ENCODE measurements at places on chromosomes 6 and 20.

DNA sequence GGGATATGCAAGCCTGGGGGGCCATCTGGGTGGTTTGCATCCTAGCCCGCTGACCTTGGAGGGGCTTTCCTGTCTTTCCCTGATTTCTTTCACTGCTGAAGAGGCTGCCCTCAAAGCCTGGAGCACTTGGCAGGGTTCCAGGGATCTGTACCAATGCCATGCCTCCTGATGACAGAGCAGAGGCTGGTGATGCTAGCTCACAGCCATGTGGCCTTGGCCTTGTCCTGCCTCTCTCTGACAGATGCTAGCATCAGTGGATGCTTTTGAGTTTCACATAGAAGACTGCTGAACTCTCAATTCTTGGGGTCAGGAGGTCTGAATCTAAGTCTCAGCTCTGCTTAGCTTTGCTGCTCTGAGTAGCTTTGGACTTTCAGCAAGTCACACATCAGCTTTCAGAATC is 21.9 kb upstream of the RREB1 start:
- DNase-seq = no peak

DNA sequence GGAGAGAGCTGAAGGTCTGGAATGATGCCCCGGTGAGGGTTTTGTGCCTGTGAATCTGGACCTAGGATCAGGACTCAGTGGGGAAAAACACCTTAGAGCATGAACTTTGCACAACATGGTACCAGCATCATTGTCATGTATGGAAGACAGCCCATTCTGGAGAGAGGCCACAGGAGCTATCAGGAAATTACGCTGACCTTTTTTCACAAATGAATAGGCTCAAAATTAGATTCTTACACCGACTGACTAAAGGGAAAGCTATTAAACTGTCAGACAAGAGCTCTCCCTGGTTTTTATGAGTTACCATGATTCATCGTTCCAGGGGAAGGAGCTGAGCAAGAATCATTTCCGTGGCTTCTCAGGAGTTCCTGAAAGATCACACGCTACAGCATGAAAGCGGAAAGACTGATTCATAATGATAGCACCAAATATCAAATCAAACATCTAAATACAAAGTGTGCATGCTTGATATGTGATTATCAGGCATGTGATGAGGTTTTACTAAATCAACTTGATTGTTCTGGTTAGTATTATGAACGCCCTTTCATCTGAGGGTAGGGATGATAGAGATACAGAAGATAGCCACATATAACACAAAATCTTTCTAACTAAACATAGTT is 224.9 kb upstream of the SMLR1 start:
- DNase-seq = no peak

DNA sequence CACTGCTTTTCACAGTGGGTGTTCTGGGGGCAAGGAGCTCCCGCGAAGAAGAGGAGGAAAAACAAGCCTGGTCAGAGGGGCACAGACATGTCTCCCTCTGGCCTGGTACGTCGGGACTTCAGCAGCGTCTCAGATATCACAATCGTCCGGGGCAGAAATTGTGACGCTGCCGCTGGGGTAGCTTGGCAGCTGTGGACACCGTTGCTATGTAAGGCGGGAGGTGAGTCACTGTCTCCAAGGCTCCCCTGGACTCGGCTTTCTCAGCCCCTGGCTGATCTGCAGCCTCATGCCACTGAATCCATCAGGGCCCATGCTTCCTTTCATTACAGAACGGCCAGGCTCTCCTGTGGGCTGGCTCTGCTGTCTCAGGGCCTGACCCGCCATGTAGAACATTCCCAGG is 98.7 kb downstream of the SULF2 start:
- no peak for DNase-seq

- DNase-seq = no peak
Observed at GRCh38 chr6:160082627-160083026, 39.0 kb upstream of the SLC22A1 start.

DNA sequence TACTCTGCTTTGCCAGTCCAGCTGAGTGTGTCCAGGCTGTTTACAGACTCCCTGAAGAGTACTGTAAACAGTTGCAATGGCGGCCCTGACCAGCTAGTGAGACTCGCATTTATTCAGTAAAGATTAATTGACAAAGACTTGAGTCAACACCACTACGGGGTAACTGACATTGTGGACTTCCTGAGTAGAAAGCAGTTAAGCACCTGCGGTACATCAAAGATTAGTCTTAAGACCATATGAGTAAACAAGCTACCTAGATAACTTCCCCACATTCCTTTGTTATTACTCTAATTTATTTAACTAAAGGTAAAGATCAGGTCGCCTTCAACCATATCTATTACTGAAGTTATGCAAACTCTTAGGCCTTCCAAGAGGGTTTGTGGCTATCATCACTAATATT is 12.6 kb downstream of the VPS52 start:
- no peak for DNase-seq

DNA sequence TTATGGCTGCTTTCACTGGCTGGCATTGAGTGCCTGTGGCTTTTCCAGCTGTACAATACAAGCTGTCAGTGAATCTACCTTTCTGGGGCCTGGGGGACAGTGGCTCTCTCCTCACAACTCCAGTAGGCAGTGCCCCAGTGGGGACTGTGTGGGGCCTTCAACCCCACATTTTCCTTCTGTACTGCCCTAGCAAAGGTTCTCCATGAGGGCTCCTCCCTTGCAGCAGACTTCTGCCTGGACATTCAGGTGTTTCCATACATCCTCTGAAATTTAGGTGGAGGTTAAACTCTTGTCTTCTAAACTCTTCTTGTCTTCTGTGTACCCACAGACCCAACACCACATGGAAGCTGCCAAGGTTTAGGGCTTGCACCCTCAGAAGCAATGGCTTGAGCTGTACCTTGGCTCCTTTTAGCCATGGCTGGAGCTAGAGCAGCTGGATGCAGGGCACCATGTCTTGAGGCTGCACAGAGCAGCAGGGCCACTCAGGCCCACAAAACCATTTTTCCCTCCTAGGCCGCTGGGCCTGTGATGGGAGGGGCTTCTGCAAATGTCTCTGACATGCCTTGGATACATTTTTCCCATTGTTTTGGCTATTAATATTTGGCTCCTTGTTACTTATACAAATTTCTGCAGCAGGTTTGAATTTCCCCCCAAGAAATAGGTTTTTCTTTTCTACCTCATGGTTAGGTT is 9.6 kb downstream of the PEX7 start:
- no peak for DNase-seq

DNA sequence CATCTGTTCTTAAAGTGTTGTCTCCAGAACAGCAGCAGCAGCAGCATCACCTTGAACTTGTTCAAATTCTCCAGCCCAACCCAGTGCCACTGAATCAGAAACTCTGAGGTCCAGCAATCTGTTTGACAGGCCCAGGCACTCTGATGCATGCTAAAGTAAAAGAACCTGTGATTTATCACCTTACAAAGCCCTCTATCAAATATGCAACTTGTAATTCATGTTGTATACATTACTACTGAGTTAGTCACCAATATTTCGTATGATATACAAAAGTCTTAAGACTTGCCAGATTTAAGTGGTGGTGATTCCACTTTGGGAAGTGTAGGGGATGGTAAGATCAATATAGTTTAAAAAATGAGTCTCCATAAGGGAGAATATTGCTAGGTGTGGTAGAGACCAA is 6.0 kb upstream of the CD164 start:
- DNase-seq = no peak

GRCh38 chr20:18545566-18545965 is 21.7 kb upstream of the SMIM26 start:
- DNase-seq = no peak

DNA sequence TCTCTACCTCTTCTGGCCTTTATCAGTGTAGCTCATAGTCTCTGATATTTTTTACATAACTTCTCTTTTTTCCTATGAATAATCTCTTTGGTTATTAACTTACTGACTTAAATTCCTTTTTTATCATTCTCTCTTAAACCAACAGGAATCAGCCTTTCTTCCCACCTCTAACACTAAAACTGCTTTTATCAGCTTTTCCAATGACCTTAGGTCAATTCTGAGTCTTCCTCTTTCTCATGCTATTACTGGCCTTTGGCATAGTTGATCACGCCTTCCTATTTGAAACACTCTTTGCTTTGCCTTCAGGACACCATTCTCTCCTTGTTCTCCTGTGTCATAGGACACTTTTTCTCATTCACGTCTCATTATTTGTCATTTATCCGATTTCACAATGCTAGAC is 8.1 kb upstream of the HINT3 start:
- DNase-seq = no peak

- DNase-seq = no peak
Observed at GRCh38 chr6:15675536-15676220, 12.8 kb upstream of the DTNBP1 start.

- peak; percentile 45 for DNase-seq
Observed at GRCh38 chr20:59004493-59004762, 2.6 kb downstream of the CTSZ start.

DNA sequence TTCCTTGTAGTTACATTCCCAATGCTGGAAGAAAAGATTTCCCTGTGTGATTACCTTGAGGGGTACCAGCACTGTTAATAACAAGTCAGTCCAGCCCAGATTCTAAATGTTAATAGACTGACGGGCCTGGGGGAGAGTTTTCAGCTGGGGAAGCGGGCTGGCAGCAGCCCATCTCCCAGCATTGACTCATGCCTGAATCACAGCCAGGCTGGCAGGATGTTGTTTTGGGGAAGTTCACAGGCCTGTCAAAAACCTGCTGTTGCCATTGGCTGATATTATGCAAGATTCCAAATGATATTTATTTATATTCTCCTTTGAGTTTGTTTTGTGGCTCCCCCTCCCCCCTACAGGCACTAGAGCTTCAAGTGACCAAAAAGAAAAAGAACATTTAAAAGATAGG is 213.9 kb upstream of the CNR1 start:
- no peak for DNase-seq

DNA sequence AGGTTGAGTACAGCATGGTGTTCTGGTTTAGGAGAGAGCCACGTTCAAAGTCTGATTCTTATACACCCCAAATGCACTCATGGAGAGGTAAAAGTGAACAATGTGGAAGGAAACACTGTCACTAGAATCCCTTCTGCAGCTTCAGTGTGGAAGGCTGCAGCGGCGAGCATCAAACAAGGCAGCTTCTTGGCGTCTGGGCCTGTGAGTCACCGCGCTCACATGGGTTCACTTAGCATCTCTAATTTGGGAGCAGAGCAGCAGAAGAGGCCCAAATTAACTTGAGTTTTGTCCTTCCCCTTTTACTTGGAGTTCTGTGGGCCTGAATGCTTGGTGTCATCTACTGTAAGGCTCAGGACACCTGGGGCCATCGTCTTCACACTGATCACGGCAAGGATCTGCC is 10.9 kb upstream of the E2F1 start:
- no peak for DNase-seq

DNA sequence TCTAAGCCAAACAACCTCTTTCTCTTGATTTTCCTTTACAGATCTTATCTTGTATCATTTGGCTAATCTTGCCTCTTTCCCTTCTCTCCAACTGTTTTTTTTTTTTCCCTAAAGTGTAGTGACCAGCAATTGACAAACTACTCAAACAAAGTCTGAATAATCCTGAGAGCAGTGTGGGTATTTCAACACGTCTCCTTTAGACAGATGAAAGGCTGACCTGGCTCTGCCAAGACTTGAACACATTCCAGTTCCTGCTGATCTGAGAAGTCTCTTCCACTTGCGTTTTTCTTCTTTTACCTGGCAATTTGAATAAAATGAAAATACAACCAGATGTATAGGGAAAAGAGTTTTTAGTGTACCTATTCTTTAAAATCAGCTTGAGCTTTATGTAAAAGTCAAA is 168.4 kb downstream of the GJA10 start:
- DNase-seq = no peak

DNA sequence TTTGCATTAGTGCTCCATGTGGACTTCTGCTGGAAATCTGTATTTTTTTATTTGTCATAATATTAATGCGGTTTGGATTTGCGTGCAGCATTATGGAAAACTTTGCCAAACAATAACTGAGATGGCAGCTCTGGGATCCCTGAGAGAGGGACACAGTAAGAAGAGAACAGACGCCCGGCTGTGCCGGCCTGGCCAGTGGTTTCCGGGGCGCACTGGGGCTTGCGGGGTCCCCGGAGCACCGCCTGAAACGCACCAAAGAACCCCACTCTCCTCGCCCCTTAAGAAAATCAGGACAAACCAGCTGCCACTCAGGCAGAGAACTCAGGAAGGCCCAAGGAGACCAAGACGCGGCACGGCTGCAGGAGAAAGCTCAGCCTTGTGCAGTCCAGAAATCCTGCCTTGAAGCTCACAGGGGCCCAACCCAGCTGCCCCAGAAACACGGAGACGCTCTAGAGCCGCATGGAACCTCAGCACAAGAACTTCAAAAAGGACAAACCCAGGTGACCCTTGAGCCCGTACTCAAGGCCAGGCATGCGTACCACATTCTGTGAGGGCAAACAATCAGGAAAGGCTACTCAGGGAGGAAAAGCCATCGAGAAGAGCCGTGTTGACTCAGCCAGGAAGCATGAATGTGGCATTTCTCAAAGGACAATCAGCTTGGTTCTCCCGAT is 226.5 kb upstream of the CDYL start:
- no peak for DNase-seq

DNA sequence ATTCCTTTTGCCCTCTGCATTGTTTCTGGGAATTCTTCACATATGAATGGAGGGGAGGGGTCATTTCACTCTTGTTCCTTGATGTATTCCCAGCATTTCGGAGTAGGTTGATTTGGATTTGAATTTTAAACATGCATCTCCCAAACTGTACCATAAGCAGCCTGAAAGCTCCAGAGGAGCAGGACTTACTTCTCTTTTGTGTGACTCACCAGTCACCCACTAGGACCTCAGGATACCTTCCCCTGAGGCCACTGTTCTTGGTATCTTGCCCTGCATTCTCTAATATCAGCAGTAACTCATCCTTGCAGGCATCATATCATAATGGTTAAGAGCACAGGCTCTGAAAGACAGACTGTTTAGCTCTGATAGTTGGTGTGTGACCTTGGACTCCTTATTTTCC is 703 bp downstream of the MRPL2 start:
- DNase-seq = no peak

DNA sequence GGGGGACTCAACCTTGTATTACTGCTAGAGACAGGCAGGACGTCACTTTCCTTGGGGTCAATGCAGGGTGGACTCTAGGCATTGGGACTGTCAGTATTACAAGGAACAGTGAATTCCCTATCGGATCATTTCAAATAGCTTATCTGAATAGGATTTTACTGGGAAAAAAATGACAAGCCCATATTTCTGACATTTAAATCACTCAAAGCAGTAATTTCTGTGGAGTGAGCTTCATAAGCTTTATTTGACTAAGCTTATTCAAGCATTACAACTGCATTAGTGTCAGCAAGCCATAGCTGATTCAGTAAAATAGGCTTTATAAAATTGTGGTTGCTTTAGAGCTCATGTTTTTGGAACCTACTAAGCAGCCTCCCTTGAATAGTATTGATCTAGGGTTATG is 44.3 kb downstream of the TRDN start:
- DNase-seq = no peak
